ENCODE measurements at places on chromosomes 13 and 19.

GRCh38 chr13:24270639-24271141 lies 38.7 kb upstream of the C1QTNF9 start:
- peak; percentile 89 for DNase-seq

DNA sequence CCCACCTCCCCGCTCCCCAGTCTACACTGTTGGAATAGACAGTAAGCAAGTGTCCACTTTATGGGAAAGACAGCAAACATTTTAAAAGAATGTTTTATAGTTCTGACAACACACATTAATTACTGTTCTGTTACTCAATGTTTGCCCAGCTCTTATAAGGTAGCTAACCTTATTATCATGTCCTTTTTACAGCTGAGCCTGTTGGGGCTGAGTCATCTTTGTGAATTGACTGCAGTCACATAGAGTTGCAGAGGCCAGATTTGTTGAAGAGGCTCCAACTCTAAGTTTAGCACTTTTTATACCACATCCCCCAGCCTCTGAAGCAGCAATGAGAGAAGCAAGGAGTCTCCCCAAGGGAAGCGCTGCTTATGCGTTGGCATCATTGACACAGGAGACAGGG lies 76.2 kb downstream of the C13orf42 start:
- no peak for DNase-seq

GRCh38 chr13:51595416-51595815 lies 11.2 kb downstream of the WDFY2 start:
- DNase-seq, result no peak

DNA sequence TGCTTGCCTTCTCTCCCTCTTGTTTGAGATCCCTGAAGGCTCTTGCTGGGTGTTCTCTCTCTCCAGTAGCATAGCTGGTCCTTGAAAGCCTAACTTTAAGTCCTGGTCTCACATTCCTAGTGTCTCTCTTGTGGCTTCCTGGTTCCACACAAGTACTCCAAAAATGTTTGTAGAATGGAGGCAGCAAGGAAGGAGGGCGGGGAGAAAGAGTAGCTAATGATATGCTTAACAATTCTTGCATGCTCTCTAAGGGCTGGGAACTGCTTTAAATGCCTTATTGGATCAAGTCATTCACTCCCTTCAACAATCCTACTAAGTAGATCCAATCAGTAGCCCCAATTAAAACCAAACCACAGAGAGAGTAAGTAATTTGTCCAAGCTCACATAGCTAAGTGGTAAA lies 357.3 kb downstream of the KLF5 start:
- DNase-seq, result no peak

GRCh38 chr19:5631567-5632240 lies 8.8 kb downstream of the SAFB start:
- DNase-seq, result no peak

- DNase-seq, result no peak
Measured at GRCh38 chr13:27605610-27606200, 14.6 kb downstream of the LNX2 start.

DNA sequence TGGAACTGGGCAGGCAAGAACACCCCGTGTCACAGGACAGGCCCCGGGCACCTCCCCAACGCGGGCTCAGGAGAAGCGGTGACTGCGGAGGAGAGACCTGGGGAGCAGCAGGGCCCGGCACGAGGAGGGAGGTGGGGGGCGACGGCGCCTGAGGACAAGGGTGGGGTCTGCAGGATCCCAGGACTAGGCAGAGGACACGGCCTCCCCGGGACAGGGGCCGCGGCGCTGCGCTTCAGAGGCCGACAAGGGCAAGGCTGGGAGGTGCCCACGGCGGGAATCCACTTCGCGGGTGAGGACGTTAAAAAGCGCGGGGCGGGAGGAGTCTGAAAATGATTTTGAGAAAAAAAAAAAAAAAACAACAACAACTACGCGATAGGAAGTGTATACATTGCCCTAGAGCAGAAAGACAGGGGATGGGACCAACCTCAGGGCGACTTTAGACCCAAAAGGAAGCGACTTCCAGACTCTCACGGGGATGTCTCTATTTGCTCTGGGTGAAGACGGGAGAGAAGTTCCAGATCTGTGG lies 44.9 kb downstream of the ZNF611 start:
- DNase-seq, result no peak

GRCh38 chr19:10562609-10563008 lies 3.2 kb downstream of the KRI1 start:
- DNase-seq, result no peak

GRCh38 chr19:35293363-35293739 lies 1.4 kb downstream of the MAG start:
- DNase-seq, result peak; percentile 77

DNA sequence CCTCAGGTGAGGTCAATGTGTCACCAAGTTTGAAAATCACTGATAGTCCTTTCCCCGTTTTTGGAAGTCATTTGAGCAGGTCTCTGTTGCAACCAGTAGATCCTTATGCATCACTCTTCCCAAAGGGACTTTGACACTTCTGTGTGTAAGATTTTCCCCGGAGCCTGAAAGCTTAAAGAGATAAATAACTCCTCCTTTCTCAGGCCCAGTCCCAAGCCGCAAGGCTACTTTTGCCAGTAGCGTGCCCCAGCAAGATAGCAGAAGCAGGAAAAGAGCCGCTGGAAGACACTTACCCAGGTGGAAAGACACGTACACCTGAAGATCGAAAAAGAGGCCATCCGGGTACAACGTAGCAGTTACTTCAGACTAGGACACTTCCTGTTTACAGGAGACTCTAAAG lies 106.9 kb downstream of the CYSLTR2 start:
- DNase-seq, result no peak

- DNase-seq, result no peak
Measured at GRCh38 chr19:7995810-7996158, 9.7 kb downstream of the ELAVL1 start.

DNA sequence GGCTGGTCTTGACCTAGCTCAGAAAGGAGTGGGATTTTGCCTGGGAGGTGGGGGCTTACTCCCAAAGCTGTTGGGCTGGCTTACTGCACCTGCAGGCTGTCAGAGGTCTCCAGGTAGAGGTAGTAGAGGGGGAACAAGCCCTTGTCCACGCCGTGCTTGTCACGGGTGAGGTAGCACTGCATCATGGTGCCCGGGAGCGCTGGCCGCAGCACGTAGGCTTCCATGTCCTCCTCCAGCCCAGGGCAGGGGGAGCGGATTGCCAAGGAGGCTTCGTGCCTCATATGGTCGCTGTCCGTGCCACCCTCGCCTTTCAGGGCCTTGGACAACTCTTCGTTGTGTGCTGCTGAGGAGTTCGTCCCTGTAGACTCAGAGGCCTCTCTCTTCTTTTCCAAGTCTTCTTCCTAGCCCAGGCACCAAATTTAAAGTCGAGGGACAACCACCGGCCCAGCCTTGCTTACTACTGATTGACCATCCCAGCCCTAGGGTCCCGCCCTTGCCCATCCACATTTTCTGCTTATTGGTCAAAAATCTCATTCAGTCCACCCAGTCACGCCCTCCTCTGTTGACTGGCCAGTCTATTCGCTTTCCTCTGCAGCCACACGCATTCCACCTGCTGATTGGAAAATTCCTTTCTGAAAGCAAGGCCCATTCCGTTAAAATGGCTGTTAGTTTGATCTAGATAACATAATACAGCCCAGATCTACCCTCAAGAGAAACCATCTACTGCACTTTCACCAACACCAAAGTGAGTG lies 10.5 kb downstream of the TULP2 start:
- no peak for DNase-seq

DNA sequence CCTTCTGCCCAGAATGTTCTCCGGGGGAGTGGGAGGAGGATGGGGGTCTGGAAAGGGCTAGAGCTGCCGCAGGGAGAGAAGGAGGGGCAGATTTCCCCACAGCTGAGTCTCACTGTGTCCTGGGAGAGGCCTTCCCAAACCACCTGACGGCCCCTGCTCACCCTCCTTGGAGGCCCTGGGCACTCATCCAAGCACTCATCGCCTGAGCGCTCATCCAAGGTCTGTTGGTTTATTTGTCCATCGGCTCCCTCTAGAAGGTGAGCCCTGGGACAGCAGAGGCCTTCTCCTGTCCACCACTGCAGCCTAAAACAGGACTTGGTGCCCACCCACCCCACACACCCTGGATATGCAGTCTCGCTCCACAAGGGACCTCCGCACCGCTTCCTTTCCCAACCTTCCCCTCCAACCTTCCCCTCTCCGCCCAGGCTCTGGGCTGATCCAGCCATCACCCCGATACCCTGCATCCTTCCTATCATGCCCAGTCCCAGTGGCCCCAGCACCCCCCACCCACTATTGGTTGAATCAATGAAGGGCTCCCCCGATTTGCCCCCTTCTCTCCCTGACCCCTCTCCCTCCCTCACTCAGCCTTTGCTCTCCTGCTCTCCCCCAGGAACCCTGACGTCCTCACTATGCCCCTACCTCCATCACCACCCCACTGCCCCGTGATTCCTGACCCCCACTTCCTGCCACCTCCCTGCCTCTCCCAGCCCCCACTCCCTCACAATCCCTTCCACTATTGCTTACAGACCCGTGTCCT lies 1.7 kb downstream of the UBXN6 start:
- peak; percentile 43 for DNase-seq

GRCh38 chr13:106630162-106630561 lies 62.2 kb upstream of the ARGLU1 start:
- DNase-seq, result no peak

DNA sequence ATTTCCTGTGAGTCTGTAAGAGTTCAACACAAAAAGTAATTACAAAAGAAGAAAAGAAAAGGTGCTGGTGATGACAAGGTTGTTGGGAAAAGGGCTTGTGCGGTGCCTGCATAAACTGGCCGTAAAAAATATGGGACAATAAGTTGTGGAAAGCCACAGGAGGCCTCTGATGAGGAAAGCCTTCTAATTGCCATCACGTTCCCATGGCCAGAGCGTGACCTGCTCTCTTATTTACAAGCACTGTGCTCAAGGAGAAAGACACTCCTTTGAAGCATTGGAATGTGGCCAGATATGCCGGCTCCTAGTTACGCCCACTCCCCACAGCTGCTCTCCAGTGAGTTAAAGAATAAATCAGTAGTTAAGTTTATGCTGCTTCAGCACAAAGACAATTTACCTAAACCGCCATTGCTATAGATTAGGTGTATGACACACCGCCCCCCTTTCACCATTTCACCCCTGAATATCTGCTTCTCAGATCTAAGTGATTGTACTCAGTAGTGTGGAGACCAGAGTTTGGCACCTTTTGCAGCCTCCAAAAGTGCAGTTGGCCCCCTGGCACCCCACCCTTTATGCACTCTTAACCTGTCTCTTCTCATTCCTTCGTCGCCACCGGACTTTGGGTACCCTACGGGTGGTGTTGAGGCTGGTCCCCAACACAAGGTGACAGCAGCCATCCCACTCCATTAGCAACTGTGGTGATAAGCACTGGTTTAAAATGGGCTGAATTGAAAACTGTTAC lies 8.1 kb upstream of the PGLYRP1 start:
- no peak for DNase-seq
